K562 (cell line): ENCODE measurements at places on chromosomes 7 and 10. TPM values are rescaled to one million over a fixed set of nuclear protein-coding genes. Genes with fewer than 3 reads are reported as not detected.

UNC5B gene
- 5.7 TPM in 2 replicates for polyA plus RNA-seq

UPK3BL1 gene
- polyA plus RNA-seq, result 27.8 and 36.3 TPM in 2 replicates

LBX1 gene
- polyA plus RNA-seq, result not detected in 2 replicates

STOX1 gene
- polyA plus RNA-seq, result 0.09 and 1.1 TPM in 2 replicates

SCART1 gene
- polyA plus RNA-seq, result 4.2 and 4.9 TPM in 2 replicates

RBP3 gene
- not detected in 2 replicates for polyA plus RNA-seq

DNA sequence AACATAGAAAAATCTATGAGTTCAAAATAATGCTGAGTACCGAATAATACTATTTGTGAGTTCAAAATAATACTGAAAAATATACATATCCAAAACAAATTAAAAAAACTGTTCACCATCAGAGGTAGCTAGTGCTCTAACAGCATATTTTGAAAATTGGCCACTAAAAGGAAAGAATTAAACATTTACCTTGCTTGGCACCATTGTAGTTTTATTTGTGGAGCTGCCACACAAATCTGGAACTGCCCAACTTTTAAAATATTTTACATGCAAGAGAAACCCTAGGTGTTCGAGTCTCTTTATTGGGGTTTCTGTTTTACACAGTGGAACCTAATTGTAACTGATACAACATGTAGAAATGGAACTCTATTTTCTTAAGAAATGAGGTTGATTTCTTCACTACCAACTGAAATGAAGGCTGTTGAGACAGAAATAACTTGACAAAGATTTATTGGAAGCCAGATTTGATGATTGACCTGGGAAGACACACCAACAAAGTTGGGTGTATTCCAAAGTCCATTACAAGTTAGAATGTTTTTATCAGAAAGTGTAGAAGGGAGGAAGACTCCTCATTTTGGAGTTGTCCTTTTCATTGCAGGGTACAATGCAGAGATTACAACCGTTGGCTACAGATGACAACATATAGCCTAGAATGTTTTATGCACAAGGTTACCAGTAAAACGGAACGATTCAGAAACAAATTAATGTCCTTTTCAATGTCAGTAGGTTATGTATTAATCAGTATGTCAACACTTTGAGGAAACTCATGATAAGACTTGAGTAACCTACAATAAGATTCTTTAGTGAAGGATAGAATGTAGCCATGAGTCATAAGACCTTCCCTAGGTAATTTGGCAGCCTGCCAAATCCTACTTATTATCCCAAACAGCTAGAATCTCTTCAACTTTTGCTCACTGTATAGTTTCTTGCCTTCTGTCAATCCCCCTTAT is 73.8 kb upstream of the PAPSS2 start:
- DNase-seq, result no peak

DNA sequence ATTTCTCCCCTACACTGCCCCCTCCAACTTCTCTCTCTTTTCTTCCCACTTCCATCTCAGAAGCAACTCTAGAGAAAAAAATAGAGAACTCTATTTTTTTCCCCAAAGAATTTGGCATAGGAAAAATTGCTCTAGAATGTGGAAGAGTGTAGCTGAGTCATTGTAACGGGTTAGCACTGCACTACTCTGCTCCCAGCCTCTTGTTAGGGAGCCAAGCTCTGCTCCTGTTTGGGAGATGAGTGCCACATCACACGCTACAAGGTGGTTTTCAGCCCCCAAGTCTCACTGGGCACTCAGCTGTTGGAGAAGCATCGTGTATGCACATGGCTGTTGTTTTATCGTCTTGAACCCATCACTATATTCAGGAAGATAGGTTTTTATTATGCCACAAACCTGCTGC is 136.4 kb downstream of the BMPER start:
- DNase-seq, result no peak

GRCh38 chr10:22779331-22780019 is 65.1 kb upstream of the PIP4K2A start:
- DNase-seq, result no peak

DNA sequence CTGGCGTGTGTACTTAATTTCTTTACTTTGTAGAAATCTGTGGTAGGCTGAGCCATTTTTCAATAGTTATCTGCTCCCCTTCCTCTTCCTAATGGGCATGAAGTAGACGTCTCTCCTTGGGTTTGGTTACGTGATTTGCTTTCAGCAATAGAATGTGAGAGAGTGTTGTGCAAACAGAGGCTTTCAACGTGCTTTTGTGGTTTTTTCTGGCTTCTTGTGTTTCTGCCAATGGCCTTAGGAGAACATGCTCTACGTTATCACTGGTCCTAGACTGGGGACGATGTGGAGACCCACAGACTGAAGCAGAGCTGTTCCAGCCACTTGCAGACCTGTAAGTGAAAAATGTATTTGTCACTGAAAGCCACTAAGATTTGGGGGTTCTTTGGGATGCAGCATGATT is 107.2 kb upstream of the NPTX2 start:
- DNase-seq, result no peak

- DNase-seq, result no peak
Observed at GRCh38 chr10:22374489-22375126, 29.3 kb downstream of the SPAG6 start.

GRCh38 chr7:40560672-40561071 is 425.9 kb downstream of the SUGCT start:
- no peak for DNase-seq

GRCh38 chr7:110001254-110001938 is 1089.5 kb upstream of the LRRN3 start:
- no peak for DNase-seq

- no peak for DNase-seq
Observed at GRCh38 chr7:131786204-131786603, 229.8 kb upstream of the PODXL start.

GRCh38 chr10:43444897-43445466 is 8.1 kb downstream of the ZNF487 start:
- no peak for DNase-seq

DNA sequence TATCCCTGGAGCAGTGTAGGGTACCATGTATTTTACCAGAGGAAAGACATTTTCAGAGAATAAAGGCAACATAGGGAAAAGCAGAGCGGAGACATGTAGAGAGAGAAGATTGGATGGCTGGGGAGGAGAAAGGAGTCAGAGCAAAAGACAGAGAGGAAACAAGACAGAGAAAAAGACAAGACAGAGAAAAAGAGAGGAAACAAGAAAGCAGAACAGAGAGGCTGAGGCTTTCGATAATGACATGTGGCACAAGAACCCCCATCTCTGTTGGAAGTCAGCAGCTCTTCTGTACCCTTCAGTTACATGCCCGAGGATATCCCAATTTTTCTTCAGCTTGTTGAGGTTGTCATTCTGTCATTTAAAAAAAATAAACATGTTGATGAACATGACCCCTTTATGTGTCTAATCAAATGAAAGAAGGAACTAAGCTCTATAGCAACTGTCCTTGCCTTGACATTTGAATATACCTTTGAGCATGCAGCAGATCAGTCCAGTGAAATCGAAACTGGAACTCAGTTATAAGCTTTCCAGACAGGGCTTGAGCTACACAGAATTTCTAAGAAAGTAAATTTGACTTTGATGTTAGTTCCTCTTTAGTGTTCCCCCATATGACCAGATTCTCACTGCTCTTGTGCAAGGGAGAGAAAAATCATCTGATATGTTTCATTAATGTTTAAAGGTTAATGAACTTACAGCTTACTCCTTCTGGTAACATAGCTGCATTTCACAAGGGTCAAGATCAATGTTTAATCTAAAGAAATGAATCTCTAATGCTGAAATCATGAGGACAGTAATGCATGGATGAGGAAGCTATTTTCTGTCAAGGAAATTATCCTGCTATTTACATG is 75.1 kb upstream of the SP4 start:
- no peak for DNase-seq

DNA sequence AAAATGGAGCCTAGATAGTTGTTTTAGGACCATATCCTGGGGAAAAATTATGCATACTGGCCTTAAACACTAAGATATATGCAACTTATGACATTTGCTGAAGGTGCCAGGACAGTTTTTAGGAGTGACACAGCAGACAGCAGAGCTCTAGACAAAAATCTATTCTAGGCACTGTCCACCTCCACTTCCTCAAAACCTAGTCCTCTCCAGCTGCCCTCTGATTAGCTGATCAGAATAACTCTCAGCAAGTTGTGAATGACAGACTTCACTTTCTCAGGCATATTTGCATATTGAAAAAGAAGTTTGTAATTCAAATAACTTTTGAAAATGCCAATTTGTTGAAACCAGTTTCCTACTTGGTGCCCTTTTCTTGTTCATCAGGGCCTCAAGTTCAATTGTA is 152.3 kb upstream of the STEAP4 start:
- DNase-seq, result no peak

DNA sequence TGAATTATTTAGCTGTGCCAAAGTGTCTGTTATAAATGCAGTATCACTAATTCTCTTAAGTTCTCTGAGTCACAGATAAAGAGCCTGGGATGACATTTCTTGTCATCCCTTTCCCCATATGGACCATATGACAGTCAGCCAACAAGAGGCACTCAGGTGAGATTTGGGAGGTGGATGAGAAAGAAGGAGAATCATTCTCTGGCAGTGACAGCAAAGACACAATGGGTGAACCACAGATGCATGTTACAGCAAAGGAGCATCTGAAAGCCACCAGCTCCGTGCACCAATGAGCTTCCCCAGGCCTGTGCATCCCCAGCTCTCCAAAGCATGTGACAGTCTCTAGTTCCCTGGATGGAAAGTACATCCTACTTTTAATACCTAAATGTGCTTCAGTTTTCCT is 10.8 kb downstream of the GIMAP6 start:
- no peak for DNase-seq

GRCh38 chr7:116087291-116087690 is 56.7 kb upstream of the TFEC start:
- no peak for DNase-seq

GRCh38 chr7:147990942-147991341 is 599.6 kb upstream of the C7orf33 start:
- DNase-seq, result no peak

- DNase-seq, result no peak
Observed at GRCh38 chr10:3135006-3135405, 37.6 kb downstream of the PITRM1 start.

DNA sequence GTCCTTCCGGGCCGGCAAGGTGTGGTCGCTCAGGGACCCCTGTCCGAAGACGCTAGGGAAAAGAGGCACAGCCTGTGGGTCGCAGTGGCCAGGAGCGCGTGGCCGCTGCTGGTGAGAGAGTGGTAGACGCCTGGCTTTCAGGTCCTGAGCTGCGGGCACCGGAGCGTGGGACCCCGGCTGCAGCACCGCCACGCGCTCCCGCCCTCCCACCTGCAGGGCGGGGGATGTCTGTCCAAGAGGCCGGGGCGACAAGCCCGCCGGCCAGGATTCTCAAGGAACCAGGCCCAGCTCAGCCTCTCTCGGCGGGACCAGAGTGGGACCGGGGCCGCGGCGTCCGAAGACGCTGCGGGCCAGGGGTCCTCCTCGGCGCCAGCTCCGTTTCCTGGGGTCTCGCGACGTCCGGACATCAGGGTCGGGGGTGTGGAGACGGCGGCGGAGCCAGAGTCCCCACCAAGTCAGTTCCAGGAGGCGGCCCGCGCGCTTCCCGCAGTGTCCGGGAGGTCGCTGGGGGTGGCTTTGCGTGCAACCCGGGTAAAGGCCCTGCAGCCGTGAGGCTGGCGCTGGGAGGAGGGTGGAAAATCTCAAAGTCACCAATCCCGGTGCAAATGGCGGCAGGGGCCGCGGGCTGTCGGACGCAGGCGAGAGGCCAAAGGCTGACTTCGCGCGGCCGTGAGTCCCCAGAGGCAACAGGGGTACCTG is 5.5 kb downstream of the ZNF503 start:
- no peak for DNase-seq

DNA sequence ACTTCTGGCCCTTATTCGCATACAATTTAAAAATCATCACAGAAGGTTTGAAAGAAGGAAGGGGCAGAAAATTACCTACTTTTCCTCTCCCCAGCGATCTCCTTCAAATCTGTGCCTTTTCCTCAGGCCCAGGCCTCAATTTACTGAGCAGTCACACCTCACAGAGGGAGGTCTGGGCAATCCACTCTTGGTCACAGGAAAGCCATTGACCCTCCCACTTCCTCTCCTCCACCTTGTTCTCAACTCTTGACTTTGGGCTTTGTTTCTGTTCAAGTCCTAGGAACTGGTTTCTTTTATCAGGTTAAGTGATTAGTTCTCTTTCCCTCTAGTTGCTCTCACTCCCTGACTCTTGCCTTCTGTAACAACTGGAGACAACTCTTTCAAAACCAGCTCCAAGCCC is 37.0 kb upstream of the ATRNL1 start:
- no peak for DNase-seq
